Renal cortex interstitium (tissue), 15 donors: ENCODE measurements at places on chromosomes 2 and 18. TPM values are rescaled to one million over a fixed set of nuclear protein-coding genes. Genes with fewer than 3 reads are reported as not detected.

Gene GRP
- 0.80 TPM for polyA plus RNA-seq

Gene RPL31
- polyA plus RNA-seq: 2,489 TPM

Gene LIMS3
- 6.6 TPM for polyA plus RNA-seq

Gene RMND5A
- 57.7 TPM for polyA plus RNA-seq

Gene PLA2R1
- polyA plus RNA-seq: 82.1 TPM

Gene ANKAR
- polyA plus RNA-seq: 16.4 TPM

Gene VAMP8
- 88.3 TPM for polyA plus RNA-seq

Gene NT5C1B
- 1.2 TPM for polyA plus RNA-seq

DNA sequence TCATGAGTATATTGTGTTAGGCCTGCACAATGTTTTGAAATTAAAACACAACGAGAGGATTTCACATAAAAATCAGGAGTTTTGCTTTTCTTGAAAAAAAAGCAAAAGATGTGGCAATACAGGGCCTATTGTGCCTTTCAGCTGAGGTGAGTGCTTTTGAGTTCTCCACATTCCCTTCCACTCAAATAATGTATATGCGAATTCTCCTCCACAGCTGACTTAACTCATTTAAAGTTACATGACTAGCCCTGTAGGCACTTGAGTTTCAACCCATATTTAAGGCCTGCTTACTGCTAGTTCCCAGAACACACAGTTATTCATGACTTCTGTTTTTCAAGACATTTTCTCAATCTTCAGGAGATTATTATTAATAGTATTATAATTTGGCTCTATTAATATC, 353.1 kb downstream of the NUP35 start:
- no peak for DNase-seq

GRCh38 chr2:95761556-95761955, 169.8 kb downstream of the TRIM43 start:
- DNase-seq: no peak

DNA sequence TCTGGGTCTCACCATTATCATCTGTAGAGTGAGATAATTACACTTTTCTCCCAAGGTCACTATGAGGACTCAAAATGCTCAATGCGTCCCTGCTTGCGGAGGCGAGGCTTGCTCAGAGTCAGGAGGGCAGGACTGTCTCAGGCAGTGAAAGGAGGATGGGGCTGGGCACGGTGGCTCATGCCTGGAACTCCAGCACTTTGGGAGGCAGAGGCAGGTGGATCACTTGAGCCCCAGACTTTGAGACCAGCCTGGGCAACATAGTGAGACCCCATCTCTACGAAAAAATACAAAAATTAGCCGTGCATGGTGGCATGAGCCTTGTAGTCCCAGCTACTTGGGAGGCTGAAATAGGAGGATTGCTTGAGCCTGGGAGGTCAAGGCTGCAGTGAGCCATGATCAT, 1.8 kb upstream of the KCNIP3 start:
- no peak for DNase-seq

DNA sequence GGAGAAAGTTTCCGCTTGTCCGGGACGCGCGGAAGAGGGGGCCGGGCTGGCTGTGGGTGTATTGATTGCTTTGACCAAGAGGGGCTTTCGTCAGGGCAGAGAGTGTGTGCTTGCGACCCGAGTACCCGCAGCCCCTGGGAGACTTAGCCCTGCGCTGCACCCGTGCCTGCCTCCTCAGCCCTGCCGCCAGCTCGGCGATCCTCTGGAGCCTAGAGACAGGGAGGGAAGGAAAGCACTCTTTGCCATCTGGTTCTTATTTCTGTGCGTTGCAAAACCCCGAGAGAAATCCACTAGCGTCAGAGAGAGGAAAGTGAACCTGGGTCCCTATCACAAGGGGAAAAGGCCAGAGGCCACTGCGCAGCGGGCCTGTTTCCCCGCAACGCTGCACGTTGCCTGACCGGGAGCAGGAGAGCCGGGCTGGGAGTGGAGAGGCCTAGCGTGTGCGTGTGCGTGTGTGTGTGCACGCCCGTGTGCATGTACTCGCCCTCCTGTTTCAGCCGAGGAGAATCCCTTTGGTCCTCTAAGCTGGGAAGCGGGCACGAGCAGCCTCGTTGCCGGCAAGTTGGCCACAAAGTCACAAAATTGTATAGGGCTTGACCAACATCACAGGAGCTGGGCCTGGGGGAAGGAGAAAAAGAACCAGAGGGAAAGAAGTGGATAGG, 1.7 kb downstream of the SIX3 start:
- no peak for DNase-seq

DNA sequence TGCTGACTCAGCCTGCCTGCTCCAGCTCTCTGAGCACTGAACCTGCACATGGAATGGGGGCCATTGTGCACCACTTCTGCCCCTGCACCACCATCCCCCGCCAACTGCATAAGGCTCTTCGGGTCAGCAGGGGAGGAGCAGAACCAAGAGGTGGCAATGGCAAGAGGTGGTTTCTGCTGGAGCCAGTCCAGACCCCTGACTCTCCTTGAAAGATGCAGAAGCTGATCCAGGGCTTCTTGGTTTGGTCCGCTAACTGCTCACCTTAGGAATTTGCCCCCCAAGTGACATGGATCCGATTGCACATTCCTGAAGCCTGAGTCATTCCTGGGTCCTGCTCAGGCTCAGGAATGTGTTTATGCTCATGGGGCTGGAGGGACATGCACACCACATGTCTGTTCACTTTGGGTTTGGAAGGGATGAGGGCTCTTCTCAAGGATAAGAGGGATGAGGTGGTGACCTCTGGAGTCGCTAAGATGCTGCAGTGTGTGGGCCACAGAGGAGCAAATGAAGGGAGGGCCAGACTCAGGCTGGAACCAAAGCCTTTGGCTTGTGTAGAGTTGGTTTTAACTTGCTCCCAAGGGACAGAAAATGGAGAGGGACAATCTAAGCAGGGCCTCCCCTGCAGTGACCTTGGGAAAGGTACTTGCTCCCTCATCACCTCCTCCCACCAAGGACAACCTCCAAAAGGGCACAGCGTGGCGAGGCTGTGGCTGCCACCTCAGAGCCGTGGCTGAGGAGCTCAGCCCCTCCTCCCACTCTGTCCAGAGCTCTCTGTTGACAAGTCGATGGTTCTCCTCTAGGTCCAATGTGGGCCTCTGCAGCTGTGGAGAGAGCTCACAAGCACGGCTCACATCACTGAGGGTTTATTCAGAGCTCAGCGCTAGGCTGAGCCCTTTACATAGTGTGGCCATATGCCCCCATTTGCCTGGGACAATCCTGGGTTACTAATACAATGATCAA, 66.2 kb downstream of the HS1BP3 start:
- peak; percentile 93 for DNase-seq

DNA sequence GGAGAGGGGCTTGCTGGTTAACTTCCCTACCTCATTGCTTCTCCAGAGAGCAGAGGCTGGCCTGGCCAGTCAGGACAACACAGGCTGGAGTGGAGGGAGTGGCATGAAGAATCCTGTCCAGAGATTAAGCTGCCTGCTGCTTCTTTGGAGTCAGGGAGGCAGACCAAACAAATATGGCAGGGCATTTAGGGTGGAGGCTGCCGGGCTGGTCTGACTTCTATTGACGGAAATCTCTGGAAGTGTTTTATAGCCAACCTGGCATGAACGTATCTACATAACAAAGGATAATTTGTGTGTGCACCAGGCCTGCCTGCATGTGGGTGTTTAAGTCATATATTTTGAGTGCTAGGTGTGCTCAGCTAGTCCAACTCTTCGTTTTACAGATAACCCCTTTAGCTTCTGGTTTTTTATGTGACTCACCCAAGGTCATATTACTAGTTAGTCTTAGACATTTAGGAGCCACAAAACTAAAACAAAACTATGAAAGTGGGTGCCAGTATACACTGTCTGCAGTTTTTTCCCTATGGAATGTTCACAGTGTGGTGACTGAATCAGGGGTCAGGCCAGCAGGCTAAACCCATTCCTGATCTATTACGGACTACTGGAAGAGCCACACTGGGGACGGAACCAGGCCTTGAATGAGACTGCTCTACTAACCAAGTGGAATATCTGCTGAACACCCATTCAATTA, 5.5 kb downstream of the NPC1 start:
- DNase-seq: no peak

DNA sequence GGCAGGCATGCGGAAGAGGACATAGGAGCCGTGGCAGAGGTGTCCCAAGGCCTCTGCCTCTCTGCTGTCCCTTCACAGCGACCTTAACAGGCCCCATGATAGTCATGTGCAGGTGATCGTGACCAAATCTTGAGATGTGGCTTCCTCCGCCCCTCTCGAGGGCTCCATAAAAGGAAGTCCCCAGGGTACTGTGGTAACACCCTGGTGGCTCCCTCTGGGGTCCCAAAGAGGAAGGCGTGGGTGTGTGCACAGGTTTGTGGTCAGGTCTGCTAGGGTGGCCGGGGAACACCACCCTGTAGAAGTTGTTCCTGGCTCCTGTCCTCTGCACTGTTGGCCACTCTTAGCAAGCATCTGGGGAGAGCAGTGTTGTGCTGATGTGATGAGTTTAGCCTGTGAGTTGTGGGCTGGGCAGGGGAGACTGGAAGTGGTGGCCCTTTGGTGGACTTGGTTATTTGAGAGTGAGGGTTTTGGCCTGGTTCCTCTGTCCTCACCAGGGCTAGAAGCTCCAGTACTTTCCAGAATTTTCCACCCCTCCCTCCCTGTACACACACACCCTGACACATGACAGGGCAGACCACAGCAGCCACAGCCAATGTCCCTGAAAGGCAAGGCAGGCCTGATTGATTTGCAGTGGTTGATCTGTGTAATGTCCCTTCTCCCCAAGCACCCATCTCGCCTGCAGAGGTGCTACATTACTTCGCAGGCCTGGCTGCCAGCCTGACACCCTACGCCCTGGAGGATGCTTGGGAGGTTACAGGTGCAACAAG, 68.9 kb upstream of the BOD1L2 start:
- DNase-seq: no peak

- no peak for DNase-seq
Measured at GRCh38 chr18:29169599-29169998, 992.7 kb upstream of the CDH2 start.

DNA sequence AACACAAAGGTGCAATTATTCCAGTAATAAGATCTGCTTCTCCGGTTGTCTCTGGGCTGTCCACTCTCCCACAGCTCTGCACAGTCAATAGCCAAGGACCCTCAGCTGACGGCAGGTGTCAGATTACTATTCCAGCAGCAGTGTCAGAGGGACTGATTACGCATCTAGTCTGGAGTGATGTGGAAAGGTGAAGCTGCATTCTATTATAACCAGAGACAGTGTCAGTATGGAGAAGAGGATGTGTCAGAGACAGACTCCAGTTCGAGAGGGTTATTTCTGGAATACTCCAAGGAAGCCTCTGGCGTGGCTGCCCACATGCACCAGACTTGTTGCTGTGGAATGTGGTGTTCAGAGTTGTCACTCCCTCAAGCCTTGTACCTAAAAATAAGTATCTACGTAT, 163.6 kb upstream of the TMEM200C start:
- peak; percentile 26 for DNase-seq

DNA sequence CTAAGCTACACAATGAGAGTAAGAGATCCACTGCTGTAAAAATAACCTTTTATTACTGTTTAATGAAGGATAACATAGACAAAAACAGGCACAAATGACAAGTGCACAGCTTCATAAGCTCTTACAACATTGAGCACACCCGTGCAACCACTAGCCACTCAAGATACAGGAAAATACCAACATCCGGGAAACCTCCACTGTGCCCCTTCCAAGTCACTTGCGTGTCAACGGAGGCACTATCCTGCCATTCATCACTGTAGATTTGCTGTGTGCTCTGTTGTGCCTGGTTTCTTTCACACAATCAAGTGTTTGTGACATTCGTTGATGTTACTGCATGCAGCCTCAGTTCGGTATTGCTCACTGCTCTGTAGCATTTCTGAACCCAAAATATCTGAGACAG, 292.9 kb upstream of the MYT1L start:
- no peak for DNase-seq

DNA sequence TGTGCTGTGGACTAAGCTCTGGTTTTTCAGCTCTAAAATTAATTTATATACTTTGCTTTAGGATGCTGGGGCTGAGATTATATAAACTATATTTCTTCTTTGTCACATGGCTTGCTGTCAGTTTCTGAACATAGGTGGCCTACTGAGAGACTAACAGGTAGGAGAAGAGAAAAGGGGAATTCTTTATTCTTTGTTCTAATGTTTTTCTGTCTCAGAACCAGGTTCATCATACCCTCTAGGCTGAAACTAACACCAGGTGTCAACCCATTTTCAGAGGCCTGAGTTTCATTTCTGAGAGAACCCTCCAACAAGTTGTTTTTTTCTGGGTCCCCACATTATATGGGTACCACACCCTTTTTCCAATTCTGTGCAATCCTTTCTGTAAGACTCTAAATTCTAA, 843.6 kb downstream of the TRIB2 start:
- no peak for DNase-seq

DNA sequence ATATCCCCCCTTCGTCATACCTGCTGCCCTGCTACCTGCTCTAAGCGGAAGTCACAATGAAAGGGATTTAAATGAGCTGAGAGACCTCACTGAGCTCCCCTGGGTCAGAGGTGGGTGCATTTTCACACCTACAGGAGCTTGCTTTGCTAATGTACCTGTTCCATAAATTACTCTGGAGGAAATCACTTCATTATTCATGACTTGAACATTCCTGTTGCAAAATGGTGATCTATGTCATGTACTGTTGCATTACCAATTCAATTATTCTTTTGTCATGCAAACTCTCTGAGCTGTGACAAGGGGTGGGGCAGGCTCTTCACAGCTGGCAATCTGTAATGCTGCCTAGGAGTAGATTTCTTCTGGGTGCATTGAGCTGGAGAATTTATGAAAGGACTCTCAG, 761.3 kb downstream of the TSN start:
- no peak for DNase-seq

- no peak for DNase-seq
Measured at GRCh38 chr2:207475546-207475945, 54.2 kb upstream of the CREB1 start.

GRCh38 chr2:181658444-181658843, 1.5 kb upstream of the CERKL start:
- no peak for DNase-seq

DNA sequence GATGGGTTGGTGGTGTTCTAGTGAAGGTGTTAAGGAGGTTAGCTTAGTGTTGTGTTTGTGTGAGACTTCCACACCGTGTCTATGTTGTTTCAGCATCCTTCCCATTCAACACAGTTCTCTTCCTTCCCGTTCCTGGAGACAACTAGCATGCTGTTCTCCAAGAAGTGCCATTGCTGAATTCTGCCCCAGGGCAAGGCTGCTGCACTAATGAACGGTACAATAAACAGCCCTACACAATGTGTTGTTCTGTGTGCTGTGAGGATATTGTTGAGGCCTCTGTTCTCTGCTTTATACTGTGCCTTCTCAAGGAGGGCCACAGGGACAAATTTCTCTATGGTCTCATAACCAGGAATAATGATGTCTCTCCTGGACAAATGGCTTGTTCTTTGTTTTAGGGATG, 39.8 kb upstream of the ZEB2 start:
- DNase-seq: no peak

- DNase-seq: no peak
Measured at GRCh38 chr2:236287656-236288055, 23.4 kb upstream of the ASB18 start.

GRCh38 chr2:17035010-17035409, 369.4 kb upstream of the CYRIA start:
- DNase-seq: no peak

GRCh38 chr2:9586465-9586864, 30.8 kb upstream of the ADAM17 start:
- DNase-seq: no peak

GRCh38 chr2:69829256-69830044, at the start of gene GMCL1:
Gene GMCL1, plus strand, starts transcription at chr2:69829660. Its CDS starts 233 bp downstream, at chr2:69829893.
- peak; percentile 95 for DNase-seq
